ENCODE measurements at places on chromosomes 13 and 19.

DNA sequence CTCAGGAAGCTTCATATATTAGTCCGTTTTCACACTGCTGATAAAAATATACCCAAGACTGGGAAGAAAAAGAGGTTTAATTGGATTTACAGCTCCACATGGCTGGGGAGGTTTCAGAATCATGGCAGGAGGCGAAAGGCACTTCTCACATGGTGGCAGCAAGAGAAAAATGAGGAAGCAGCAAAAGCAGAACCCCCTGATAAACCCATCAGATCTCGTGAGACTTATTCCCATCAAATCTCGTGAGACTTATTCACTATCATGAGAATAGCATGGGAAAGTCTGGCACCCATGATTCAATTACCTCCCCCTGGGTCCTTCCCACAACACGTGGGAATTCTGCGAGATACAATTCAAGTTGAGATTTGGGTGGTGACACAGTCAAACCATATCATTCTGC is 23.1 kb downstream of the FLT3 start:
- no peak for DNase-seq

DNA sequence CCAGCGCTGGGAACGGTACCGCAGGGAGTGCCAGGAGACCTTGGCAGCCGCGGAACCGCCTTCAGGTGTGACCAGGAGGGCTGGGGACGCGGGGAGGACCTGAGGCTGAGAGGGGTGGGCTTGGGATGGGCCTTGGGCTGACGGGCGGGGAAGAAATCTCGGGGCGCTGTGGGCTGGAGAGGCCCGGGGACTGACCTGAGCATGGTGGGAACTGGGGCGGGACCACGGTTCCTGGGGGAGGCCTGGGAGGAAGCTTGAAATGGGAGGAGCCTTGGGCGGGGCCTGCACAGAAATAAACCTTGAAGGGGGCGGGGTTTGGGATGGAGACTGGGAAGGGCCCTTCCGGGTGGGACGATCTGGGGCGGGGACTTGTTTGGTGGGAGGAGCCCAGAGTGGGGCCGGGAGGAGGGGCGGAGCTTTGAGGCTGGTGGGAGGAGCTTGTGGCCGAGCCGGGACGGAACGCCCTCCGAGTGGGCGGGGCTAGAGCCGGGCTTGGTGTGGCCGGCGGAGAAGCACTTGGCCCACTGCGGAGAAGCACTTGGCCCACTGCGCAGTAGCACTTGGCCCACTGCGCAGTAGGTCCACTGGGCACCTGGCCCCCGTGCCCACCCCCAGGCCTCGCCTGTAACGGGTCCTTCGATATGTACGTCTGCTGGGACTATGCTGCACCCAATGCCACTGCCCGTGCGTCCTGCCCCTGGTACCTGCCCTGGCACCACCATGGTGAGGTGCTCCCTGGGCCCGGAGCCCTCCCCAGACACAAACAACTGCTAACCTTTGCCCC is 2.8 kb downstream of the GIPR start:
- DNase-seq, result peak; percentile 50

DNA sequence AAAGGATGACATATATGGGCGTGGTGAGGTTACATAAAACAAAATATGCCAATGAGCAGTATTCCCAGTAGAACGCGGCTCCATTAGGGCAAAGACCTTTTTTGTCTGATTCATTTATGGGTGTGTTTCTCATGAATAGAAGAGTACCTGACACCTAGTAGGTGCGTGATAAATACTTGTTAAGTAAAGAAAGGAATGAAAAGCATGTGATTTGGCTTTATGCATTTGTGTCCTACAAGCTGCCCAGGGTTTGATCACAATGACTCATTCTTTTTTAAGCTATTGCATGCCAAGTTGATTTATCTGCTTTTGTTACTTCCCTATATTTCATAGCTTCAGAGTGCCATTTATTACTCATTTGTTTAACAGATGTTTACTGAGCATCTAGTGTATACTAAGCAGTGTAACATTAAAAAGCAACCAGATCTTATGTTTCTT is 19.1 kb upstream of the KCTD4 start:
- DNase-seq, result no peak

DNA sequence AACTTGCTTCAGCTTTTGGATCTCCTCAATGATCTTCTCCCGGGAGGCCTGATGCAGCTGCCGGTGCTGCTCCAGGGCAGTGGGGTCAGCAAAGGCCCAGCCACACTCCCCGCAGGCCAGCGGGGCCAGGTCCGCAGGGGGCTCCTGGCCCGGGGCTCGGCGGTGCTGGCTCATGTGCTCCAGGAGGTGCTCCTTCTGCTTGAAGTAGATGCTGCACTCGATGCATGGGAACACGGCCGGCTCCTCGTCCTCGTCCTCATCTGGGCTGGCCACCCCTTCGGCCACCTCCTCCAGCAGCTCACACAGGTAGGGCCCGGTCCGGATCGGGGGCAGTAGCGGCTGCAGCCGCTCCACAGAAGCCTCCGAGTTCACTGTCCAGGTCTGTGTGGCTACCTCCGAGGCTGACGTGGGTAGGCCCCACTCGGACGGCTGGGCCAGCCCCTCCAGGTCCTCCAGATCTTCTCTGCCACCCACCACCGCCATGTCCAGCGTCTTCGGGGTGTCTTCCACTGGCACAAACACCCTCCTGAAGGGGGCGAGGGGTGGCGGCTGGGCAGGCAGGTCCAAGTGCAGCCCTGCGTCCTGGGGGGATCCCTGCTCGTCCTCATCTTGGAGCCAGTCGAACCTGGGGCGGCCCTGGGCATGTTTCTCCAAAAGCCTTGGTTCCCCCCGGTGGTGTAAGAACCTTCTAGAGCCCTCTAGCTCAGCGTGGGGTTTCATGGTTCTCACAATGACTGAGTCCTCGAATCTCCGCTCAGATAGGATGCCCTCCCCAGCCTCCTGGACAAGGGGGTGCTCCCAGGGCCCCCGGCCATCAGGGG is 9.7 kb downstream of the WIZ start:
- no peak for DNase-seq

GRCh38 chr13:23020246-23020843 is 160.4 kb upstream of the SGCG start:
- DNase-seq, result peak; percentile 21

Data from stimulated activated CD4-positive, alpha-beta T cell treated with anti-CD3 and anti-CD28 coated beads, Interleukin-4, amount 100 ng/mL, for 24 hours (primary cell).